ENCODE measurements at places on chromosomes 2 and 18.

DNA sequence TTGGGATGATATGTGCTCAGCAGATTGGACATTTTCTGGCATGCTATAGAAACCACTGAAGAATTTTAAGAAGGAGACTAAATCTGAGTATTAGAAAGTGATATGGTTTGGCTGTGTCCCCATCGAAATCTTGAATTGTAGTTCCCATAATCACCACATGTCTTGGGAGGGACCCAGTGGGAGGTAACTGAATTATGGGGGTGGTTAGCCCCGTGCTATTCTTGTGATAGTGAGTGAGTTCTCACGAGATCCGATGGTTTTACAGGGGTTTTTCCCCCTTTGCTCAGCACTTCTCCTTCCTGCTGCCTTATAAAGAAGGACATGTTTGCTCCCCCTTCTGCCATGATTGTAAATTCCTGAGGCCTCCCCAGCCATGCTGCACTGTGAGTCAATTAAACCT is 535.9 kb upstream of the VRK2 start:
- DNase-seq = no peak

DNA sequence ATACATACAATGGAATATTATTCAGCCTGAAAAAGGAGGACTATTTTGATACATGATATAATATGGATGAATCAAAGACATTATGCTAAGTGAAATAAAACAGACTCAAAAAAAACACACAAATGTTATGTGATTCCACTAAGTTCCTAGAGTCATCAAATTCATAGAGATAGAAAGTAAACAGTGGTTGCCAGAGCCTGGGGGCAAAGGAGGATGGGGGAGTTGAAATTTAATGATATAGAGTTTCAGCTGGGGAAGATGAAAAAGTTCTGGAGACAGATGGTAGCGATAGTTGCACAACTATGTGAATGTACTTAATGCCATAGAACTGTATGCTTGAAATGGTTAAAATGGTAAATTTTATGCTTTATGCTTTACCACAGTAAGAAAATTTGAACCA is 119.7 kb downstream of the METTL4 start:
- DNase-seq = no peak

- no peak for DNase-seq
These were observed 67.6 kb downstream of the CNTNAP5 start for GRCh38 chr2:124092651-124093050.

- peak; percentile 16 for DNase-seq
These were observed 16.2 kb downstream of the EPB41L3 start for GRCh38 chr18:5527603-5528002.

GRCh38 chr18:54140641-54141040 is 83.8 kb downstream of the MBD2 start:
- no peak for DNase-seq

DNA sequence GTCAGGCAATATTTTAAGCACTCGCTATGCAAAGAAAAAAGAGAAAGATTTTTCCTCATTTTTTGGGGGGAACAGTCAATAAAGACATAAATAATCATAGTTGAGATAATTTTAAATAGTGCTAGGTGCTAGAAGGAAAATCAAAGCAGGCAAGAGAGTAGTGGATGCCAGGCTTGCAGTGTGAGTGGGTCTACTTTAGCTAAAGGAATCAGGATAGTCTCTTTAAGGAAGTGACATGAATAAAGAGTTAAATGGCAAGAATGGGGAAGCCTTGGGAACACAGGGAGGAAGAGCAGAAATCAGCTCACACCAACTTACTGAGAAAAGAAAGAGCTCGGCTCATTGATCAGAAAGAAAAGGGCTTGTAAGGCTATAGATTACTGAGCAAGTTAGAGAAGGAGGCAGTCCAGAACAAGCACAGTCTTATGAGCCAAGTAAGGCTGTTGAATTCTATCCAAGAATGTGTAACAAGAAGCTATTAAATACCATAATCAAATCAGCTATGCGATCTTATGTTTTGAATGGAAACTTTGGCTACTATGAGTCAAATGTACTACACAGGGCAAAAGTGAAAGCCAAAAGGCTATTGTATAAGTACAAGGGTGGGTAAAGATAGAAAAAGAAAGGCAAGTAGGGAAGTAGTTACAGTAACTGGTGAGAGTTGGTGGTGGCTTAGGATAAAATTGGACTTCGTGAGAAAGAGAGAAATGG is 833.8 kb upstream of the PIK3C3 start:
- DNase-seq = peak; percentile 2

DNA sequence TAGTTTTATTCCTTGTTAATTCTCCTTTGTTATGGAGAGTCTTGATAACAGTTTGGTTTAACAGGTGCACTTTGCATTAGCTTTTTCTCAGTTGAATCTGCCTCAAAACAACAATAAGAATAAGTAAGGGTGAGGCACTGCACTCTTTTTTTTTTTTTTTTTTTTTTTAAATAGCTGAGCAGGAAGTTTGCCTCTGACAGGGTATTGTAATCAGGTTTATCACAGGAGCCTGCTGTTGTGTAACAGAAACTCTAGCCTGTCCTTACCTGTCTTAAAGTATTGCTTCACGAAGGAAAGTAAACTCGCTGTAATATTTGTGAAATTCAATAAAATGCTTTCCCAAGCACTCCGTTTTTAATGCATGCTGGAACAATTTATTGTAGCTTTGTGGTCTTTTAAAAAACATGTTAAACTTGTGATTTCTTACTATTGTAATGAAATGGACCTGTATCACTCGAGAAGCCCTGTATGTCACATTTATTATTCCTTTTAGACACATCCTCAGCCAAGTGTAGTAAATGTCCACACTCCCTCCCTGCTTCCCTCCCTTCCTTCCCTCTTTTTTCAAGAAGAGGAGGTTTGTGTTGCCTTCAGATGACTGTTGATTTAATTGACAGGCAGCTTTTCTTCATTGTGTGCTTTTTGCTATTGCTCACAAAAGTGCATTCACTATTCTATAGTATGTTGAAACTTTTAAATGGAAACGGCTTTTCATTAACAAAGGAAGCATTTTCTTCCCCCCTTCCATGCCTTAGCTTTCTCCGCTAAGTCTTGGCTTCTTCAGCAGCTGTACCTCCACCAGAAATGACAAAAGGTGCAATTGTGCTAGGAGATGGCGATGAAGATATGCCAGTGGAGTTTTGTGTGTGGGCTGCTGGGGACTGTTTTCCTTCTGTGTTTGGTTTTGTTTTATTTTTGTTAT is 52.7 kb downstream of the TAF1B start:
- peak; percentile 7 for DNase-seq
